ENCODE measurements at places on chromosomes 12 and 14.

DNA sequence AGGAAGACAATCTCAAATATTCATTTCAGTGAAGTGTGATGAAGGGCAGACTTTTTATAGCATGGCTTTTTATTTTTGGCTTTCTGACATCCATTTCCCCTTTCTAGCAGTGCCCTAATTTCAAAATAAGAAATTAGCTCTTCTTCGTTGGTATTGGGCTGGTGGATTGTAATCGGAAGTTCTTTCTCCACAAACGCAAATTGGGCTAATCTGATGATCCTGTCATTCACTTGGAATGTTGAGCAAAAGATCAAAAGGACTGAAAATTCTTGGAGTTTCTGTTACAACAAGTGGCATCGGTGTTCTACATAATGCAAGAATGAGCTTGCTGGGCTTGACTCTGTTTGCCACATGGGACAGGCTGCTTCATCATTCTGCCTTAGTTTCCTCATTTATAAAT, 1182.8 kb downstream of the FLRT2 start:
- DNase-seq = no peak

- DNase-seq = no peak
These were observed 299.7 kb upstream of the FBXO33 start for GRCh38 chr14:39731912-39732311.

GRCh38 chr14:29668201-29668600, 259.4 kb downstream of the PRKD1 start:
- DNase-seq = no peak

DNA sequence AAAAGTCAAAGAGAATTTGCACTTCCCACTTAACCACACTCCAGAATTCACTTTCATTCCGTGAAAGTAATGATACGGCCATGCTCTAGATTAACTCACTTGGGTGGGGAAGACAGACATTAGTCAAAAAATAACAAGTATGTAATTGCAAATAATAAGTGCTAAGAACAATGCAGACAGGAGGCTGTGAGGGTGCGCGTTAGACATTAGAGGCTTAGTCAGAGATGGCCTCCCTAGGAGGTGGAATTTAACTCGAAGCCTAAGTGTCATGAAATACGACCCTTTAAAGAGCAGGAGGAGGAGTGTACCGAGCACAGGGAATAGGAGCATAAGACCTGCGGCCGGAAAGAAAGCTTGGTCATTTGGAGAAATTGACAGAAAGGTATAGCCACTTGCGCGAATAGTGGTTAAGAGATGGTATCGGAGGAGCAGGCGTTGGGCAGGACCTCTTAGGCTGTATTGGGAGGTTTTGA, 628 bp downstream of the SNRPF start:
- DNase-seq = no peak

DNA sequence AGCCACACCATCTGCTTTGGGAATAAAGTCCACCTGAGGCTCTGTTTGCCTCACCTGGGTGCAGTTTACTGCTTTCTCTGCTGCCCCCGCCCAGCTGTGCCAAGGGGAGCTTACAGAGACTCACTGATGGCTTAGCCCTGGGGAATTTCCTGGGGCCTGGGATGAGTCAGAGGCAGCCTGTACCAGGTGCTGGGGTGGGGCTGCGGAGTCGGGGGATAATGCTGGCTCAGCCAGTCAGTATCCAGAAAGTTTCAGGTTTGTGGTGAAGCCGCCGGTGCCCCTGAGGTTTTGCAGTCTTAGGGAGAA, 22.3 kb downstream of the PLEKHG3 start:
- peak; percentile 29 for DNase-seq

GRCh38 chr14:77406718-77407117, 16.6 kb downstream of the NOXRED1 start:
- DNase-seq = no peak

DNA sequence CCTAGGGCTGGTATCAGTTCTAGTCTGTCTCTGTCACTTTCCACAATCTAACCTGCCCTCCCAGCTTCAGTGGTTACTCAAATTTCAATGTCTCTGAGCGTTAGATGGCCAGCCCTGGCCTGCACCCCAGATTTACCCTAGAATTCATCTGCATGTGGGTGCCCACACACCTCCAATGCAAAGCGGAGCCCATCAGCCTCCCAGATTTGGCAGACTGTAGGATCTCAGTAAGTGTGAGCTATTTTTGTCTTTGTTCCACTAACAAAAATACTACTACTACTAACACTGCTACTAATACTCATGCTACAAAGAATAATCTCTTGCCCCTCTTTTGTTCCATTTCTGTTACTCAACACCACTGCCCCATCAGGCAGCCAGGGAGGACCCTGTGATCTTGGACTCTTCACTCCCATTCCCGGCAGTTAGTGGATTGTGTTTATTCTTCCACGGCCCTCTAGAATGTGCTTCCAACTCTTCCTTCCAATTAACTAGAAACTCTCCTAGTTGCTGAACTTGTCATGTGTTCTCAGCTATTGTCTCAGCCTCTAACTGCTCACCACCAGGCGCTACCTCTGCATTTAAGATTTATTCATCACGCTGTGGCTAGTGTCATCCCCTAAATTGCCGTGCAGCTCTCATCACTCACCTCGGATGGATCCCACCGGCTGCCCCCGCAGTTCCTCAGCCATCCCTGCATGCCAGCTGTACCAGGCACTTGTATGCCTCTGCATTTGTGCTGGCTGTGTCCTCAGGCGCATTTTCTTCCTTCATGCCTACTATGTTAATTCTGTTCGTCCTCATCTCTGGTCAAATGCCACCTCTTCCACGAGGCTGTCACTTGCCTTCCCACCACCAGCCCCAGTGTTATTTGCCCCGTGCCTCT, 150.6 kb upstream of the HIF1A start:
- no peak for DNase-seq

GRCh38 chr12:25759752-25760151, 198.7 kb upstream of the RASSF8 start:
- no peak for DNase-seq
